Naive B cell (primary cell): ENCODE measurements at places on chromosomes 7 and 10. TPM values are rescaled to one million over a fixed set of nuclear protein-coding genes. Genes with fewer than 3 reads are reported as not detected.

SUN3 gene
- 1.0 TPM for polyA plus RNA-seq

- no peak for DNase-seq
Measured at GRCh38 chr10:72173619-72174296, 42.1 kb upstream of the ANAPC16 start.

- no peak for DNase-seq
Measured at GRCh38 chr7:104306793-104307192, 21.6 kb upstream of the LHFPL3 start.

- no peak for DNase-seq
Measured at GRCh38 chr10:34766811-34767494, 48.1 kb downstream of the PARD3 start.

GRCh38 chr7:118288098-118288497 is 63.6 kb downstream of the ANKRD7 start:
- peak; percentile 19 for DNase-seq

KMT2E gene
- polyA plus RNA-seq, result 215 TPM

TFR2 gene
- polyA plus RNA-seq, result 0.63 TPM
